Activated CD4-positive, alpha-beta T cell treated with anti-CD3 and anti-CD28 coated beads for 36 hours (primary cell): ENCODE measurements at places on chromosomes 7 and 10.
A peak's percentile ranks its signal among the peaks of the same experiment; 100 is the strongest.

GRCh38 chr7:881441-882234 lies 5.3 kb downstream of the GET4 start:
- no peak for DNase-seq

GRCh38 chr10:7388602-7389001 lies 22.2 kb downstream of the SFMBT2 start:
- peak; percentile 50 for DNase-seq

DNA sequence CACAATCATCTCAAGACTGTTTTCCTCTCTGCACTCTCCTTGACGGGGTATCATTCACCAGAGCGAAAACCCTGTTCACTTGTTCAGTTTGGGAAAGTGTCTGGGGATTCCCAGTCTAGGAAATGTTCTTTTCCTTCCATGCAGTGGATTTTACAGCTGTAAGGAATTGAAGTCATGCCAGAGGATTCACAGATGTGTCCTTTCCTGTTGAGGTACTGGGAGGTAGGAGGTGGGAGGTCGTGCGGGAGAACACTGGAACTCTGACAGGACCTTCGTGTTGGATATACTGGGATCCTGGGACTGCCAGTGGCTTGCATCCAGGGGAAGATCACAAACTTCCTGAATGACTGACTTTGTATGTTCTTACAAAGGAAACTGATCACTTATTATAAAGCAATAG lies 185.5 kb downstream of the BMPER start:
- DNase-seq = no peak

DNA sequence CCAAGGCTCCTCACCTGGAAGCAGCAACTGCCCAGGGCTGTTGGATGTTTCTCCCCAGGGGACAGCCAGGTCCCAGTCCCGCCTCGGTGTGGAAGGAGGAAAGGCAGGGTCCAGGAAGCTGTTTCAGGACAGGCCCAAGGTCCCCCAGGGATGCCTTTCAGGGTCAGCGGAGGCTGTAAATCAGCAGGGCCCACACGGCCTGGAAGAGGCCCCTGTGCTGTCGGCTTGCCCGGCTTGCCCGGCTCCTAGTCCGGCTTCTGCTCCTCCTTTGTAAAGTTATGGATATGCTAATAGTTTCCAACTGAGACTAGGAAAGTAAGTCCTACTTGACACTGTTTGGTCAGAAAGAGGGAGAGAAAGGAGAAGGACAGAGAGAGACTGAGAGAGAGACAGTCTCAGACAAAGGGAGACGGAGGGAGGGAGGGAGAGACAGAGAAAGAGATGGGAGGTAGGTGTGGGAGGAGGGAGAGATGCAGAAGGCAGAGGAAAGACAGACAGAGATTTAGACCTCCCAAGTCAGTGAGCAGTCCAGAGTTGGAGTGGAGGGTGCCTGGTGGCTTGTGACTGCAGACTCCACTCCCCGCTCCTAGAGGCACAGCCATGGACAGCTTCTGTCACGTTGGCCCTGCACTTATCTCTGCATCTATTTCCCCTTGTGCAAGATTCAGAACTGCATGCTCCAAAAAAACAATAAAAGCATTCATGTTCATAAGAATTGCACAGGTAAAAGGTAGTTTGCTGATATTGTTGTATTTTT lies 10.5 kb downstream of the IKZF1 start:
- peak; percentile 40 for DNase-seq

- DNase-seq = no peak
Observed at GRCh38 chr7:120867932-120868331, 10.0 kb upstream of the TSPAN12 start.

GRCh38 chr7:16695621-16696237 lies 49.7 kb downstream of the BZW2 start:
- DNase-seq = peak; percentile 20

GRCh38 chr10:31582365-31583052 lies 263.5 kb downstream of the ZEB1 start:
- DNase-seq = no peak

DNA sequence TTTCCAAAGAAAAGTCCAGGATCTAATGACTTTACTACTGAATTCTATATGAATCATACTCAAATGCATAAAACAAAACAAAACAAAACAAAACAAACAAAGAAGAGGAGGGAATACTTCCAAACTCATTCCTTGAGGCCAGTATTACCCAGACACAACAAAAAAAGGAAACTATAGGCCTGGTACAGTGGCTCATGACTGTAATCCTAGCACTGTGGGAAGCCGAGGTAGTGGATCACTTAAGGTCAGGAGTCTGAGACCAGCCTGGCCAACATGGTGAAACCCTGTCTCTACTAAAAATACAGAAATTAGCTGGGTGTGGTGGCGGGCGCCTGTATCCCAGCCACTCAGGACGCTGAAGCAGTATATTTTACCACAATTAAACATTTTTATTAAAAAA lies 114.6 kb downstream of the NRBF2 start:
- DNase-seq = no peak

DNA sequence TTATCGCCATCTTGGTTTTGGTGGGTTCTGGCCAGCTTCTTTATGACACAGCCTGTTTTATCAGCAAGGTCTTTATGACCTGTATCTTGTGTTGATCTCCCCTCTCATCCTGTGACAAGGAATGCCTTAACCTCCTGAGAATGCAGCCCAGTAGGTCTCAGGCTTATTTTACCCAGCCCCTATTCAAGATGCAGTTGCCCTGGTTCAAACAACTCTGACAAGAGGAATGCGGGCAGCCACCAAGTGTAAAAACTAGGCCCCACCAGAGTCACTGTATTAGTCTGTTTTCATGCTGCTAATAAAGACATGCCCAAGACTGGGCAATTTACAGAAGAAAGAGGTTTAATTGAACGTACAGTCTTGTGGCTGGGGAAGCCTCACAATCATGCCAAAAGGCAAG lies 671.3 kb downstream of the SORCS1 start:
- no peak for DNase-seq

- DNase-seq = no peak
Observed at GRCh38 chr7:79790656-79791262, 337.3 kb upstream of the MAGI2 start.

GRCh38 chr7:123275036-123275753 lies 75.4 kb upstream of the SLC13A1 start:
- DNase-seq = no peak

DNA sequence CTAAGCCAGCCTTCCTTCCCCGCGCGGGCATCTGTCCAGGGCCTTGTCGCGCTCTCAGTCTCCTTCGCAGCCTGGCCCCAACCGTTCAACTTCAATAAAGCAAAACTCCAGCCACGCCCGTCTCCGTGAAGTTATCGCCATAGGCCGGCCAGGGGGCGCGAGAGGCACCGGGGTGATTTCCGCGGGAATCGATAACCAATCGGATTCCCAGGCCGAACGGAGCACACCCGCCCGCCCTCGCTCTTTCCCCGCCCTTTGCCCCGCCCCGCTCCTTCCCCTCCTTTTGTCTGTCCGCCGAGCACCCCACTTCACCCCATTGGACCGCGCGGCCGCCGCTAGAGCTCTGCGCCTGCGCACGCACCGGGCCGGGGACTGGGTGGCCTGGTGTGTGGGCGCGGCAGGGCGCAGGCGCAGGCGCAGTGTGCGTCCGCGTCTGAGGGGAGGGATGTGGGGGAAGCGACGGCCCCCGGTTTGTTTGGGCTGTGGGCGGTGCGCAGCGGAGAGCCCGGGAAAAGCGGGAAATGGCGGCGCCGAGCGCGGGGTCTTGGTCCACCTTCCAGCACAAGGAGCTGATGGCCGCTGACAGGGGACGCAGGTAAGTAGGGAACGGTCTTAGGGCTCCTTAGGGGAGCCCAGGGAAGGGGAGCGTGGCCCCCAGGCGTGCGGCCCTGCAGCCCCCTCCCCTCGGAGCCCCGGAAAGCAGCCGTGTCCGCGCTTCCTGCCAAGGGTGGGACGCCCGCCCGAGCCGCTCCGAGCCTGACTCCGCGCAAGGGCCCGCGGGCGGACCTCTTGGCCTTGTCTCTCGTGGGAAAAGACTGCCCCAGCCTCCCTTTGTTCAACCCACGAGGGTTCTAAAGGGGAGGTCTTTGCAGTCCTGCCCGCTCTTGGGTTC lies at the start of gene CASP2:
TSS of gene CASP2 (plus strand) at position 417 of the 892 bp plus-strand sequence. CDS start at position 522, 105 bp downstream.
- peak; percentile 100 for DNase-seq

DNA sequence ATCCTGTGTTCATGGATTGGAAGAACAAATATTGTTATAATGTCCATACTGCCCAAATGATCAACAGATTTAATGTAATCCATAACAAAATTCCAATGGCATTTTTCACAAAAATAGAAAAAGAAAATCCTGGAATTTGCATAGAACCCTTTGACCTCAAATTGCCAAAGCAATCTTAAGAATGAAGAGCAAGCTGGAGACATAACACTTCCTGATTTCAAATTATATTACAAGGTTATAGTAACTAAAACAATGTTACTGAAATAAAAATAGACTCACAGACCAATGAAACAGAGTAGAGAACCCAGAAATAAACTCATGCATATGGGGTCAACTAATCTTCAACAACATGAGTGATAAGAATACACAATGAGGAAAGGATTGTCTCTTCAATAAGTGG lies 302.5 kb downstream of the PHTF2 start:
- no peak for DNase-seq

GRCh38 chr10:30832001-30832748 lies 199.5 kb downstream of the ZNF438 start:
- DNase-seq = no peak

GRCh38 chr10:119940487-119940886 lies 48.0 kb downstream of the SEC23IP start:
- DNase-seq = no peak

DNA sequence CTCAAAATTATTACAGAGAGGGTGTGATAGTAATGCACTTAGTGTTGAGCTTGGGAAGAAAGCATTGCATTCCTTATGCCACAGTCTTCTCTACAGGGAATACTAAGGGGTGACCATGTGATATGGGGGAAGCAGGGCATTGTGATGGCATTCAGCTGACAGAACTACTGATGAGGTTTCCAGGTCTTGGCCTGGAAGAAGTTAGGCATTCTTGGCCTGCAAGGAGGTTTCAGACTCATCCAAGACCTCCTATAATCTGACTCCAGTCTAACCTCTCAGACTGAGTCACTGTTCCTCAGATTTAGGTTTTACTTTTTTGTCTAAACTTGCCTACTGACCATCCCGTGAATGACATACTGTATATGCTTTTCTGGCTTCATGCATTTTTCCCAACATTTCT lies 7.9 kb downstream of the STMP1 start:
- DNase-seq = no peak

DNA sequence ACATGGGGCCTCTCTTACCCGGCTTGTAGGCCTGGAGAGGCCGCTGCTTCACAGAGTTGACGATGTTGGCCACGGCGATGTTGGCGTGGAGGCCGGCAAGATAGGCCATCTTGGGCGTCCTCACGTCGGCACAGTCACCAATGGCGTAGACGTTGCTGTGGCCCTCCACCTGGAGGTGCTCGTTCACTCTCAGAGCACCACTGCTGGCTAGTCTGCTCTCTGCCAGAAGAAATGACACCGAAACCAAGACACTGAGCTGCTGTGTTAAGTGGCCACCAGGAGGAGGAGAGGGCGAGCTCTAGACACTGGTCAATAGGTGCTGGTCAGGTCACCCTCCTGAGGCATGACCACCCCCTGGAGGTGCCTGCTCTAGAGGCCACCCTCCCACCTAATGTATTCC lies 17.7 kb downstream of the AIFM2 start:
- no peak for DNase-seq

GRCh38 chr10:59944339-59944935 lies 38.1 kb upstream of the CCDC6 start:
- DNase-seq = no peak

DNA sequence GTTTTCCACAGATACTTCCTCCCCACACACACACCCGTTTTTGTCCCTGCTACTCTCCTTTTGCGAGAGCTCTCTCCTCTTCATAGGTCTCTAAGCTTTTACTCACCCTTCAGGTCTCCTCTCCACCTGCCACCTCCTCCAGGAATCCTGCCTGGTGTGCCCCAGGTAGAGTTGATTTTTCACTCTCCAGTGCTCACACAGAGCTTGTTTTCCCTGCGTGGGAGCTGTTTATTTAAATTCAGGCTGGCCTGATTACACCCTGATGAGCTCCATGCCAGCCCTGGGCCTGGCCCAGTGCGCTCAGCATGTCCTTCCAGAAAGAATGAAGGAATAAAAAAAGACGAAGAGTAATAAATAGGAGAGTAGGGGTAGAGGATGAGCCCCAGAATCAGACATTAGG lies 7.5 kb upstream of the CLDN4 start:
- DNase-seq = no peak

GRCh38 chr7:94615666-94616065 lies 40.3 kb downstream of the SGCE start:
- DNase-seq = no peak

GRCh38 chr7:74625446-74625845 lies 32.1 kb upstream of the GTF2I start:
- no peak for DNase-seq

DNA sequence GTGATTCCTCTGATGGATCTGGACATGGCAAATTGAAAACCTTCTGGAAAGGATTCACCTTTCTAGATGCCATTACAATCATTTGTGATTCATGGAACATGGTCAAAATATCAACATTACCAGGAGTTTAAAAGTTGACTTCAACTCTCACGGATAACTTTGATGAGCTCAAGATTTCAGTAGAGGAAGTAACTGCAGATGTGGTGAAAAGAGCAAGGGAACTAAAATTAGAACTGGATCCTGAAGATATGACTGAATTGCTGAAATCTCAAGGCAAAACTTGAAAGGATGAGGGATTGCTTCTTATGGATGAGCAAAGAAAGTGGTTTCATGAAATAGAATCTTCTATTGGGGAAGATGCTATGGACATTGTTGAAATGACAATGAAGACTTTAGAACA lies 293.6 kb downstream of the ARHGAP12 start:
- no peak for DNase-seq

- no peak for DNase-seq
Observed at GRCh38 chr10:94571528-94571927, 25.9 kb downstream of the HELLS start.

DNA sequence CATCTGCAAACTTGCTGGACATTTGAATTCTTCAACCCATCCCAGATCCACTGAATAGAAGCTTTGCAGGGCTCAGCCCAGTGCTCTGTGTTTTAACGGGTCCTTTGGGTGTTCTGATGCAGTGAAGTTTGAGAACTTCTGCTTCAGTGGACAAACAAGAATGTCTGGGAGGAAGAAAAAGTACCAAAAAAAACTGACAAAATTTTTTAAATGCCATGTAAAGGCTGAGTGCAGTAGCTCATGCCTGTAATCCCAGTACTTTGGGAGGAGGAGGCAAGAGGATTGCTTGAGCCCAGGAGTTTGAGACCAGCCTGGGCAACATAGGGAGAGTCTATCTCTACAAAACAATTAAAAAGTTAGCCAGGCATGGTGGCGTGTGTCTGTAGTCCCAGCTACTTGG lies 51.8 kb upstream of the FRMD4A start:
- no peak for DNase-seq

DNA sequence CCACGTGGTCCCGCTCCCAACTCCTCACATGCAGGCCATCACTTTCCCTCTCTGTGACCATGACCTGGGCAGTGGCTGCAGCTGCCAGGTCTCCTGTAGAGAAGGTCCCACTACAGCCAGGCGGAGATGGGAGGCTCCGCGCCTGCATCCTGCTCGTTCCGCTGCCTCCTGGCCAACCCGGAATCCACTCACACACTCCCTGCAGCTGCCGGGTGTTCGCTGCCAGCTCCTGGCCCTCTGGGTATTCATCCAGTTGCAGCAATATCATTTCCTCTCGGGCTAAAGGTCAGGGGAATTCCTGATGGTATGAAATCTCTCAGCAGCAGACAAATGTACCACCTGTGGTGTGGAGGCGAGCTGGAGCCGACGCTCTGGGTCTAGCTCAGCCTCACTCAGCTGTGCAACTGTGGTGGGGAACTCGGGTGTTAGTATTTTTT lies 65.7 kb downstream of the TLL2 start:
- no peak for DNase-seq
